Calu3 (cell line): ENCODE measurements at places on chromosomes 12 and 14.
A peak's percentile ranks its signal among the peaks of the same experiment; 100 is the strongest.

DNA sequence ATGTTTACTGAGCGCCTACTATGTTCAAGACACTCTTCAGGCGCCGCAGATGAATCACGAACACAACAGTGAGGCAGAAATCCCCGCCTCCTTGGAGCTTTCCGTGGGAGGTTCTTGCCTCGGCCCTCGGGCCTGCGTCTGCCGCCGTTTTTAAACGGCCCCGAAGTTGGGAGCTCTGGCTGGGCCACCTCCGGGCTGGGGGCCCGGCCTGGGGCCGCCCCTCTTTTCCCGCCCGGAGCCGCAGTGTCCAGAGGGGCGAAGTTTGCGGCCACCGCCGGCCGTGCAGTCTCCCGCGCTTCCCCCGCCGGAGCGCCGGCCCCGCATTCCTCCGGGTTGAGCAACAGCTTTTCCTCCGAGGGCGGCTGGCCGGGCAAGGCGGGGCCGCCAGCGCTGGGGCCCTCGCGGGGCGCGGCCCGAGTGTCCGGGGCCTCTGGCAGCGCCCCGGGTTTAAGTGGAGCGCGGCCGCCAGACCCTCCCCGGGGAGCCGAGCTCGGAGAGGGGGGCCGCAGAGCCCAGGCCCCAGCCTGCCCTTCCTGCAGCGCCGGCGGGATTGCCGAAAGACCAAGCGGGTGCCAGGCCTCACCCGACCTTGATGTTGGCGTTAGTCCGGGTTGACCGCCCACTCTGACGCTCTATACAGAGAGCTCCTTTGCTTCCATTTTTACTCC is 18.7 kb upstream of the CTDSP2 start:
- peak; percentile 80 for DNase-seq

- peak; percentile 64 for DNase-seq
Observed at GRCh38 chr14:63659726-63660125, 18.1 kb upstream of the WDR89 start.

GRCh38 chr14:80669426-80669825 is 272.1 kb downstream of the CEP128 start:
- DNase-seq: no peak

GRCh38 chr12:40058721-40059190 is 47.1 kb downstream of the SLC2A13 start:
- DNase-seq: no peak

DNA sequence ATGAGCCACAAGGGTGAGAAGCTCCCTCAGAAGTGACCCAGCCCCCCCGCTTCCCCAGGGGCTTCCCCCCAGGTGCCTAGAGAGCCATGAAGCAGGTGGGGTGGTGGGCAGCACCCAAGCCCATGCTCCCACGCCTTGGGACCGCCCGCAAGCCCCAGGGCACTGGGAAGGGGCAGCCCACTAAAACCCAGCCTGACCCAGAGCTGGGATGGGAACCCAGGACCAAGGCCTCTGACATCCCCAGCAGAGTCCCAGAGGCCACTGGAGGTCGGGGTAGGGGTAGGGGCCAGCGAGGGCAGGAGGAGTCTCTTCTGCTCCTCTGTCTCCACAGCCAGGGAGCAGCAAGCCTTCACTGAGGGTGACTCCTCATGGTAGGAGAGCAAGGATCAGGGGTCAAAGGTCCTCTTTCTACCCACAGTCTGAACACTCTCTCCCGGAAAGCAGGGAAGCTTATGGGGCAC is 86.5 kb upstream of the ZFP36L1 start:
- no peak for DNase-seq

- no peak for DNase-seq
Observed at GRCh38 chr12:128009108-128009507, 257.9 kb upstream of the TMEM132C start.

DNA sequence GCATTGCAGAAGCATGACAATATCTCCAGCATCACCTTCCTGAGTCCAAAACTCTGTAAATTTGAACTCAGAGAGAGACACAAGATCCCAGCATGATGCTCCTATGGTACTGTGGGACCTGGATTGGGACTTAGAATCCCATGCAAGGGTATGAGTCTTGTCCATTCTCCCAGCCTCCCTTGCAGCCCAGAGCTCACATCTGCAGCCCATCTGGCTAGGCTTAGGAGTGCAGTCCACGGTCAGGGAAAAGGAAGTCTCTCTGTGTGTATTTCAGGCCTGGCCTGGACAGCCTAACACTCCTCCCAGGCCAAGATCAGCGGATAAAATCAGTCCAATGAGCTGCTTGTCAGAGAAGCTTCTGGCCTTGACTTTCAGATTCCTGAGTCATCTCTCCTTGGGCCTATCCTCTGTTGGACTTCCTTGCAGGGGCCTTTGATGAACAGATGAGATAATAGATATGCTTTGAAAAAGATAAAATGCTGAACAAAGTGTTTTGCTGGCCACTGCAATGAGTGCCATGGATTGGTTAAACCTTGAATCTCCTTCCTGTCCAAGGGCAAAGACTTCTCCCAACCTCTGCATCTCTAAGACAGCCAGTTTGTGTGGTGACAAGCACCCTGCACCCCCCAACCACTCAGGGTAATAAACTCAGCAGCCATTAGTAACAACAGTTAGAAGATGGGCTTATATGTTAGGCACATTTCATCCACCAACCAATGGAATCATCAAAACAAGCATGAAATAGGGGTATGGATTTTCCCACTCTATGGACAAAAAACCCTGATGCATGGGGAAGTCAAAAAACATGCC is 412.8 kb upstream of the TBX3 start:
- no peak for DNase-seq

DNA sequence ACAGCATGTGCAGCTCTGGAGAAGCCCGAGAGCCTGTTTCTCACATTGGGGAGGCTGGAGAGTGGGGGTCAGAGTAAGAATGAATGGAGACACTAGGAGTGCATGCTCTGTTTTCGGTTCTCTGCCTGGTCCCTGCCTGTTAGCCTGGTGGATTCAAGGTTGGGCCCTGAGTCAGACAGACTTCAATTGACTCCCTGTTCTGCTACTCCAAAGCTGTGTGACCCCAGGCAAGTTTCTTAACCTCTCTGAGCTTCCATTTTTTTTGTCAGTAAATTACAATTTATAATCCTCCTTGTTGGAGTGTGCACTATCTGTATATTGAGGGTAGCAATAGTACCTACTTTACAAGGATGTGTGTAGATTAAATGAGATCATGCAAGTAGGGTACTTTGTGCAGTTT is 102.6 kb upstream of the ESRRB start:
- no peak for DNase-seq

GRCh38 chr14:35973770-35974169 is 147.6 kb downstream of the BRMS1L start:
- no peak for DNase-seq

DNA sequence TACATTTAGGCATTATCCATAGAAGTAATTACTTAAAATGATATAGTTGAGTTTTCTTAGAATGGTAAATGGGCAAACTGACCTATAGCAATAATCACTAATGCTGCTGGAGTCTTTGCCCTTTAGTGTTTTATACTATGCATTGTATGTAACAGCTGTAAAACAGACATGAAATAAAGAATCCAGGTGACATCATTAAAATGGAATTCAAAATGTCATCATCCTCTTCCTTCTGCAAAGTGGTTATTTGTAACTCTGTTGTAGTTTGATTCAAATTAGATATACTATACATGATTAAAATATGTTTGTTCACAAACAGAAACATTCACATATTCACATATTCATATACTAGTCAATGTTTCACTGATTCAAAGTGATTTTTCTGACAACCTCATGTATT is 598.8 kb downstream of the SLC16A7 start:
- no peak for DNase-seq

DNA sequence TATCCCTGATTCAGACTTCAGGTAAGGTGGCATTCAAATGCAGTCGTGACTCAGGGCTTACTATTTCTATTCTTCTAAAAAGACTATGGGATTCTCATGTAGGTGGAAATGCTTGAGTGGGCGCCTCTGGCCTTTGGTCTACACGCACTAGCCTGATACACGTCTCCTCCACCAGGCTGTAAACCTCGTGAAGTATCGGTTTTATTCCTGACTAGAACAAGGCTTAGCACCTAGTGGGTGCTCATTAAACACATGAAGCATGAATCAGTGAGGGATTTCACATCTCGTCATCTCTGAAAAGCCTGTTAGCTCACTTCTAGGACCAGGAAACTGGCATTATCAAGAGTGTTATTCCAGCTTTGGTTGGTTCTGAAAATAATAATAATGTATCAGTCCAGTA is 17.7 kb upstream of the HNF1A start:
- DNase-seq: no peak

DNA sequence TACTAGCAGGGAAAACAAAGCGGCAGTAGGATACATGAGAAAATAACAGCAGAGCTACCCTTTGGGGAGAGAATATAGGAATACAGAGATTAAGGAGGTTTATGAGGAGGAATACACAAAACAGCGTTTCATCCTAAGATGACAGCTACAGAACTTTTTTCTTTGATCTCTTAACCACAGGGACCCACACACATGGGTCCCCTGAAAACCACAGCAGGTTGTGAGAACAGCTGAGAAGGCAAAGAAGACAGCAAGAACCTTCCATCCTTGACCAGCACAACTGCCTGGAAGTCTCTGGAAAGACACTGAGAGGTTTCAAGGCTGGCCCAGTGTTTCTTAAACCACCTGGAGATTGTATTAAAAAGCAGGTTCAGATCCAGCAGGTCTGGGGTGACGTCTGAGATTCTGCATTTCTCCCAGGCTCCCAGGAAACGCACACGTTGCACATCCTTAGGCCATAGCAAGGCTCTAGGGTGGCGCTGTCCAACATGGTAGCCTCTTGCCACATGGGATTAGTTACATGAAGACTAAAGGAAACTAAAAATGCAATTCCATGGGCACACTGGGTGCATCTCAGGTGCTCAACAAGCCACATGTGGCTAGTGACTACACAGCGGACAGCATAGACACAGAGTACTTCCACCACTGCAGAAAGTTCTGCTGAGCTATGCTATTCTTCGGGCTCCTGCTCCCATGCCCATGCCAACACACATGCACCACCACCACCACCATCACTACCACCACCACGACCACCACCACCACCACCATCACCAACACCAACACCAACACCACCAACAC is 92.3 kb downstream of the FOXN3 start:
- no peak for DNase-seq

DNA sequence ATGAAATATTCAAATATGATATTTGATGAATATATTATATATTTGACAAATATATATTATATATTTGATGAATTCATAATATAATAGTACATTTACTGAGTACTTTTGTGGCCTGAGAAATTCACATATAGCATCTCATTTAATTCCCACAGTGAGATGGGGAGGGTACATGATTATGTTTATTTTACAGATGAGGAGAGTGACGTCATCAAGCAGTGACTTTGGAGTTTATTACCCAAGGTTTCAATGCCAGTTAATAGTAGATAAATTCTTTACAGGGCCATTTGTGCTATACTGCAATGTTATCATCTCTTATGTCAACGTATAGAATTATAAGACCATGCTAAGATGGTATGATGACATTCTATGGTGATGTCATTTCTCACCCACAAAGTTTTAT is 352.7 kb downstream of the TMTC2 start:
- no peak for DNase-seq

GRCh38 chr14:101945171-101945570 is 19.2 kb upstream of the DYNC1H1 start:
- no peak for DNase-seq

GRCh38 chr14:22071006-22071405 is 397.4 kb upstream of the OR4E1 start:
- no peak for DNase-seq

DNA sequence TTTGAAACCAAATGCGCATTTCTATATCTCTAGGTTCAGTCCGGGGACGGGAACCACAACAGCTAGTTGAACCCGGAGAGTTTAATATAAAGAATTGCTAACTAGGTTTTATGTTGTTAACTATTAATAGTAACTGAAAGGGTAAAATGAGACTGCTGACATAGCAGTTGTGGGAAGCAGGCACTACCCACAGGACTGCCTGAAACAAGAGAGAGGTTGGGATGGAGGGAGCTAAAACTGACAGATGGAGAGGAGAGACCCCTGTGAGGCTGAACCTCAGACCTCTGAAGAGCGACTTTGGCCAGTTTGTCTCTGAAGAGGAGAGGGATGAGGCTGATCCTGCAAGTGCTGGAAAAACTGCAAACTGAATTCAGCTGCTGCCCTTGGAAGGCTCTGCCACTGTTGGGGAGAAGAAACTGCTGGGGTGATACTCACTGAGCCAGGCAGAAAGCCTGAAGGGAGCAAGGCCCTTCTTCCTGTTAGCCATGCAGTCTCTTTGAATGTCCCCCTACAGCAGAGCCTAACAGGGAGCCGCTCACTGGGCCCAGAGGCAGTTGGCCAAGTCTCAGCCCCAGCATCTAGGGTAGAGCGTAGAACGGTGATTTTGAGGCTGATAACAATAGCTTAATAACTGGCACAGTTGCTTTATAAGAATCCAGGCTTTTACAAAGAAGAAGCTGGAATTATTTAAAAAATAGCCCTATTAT is 172.2 kb downstream of the NPAS3 start:
- no peak for DNase-seq

GRCh38 chr12:85280165-85280983 is at the start of gene ALX1:
TSS of gene ALX1 (plus strand) at chr12:85280220. CDS start at chr12:85280262, 42 bp downstream.
- peak; percentile 77 for DNase-seq

DNA sequence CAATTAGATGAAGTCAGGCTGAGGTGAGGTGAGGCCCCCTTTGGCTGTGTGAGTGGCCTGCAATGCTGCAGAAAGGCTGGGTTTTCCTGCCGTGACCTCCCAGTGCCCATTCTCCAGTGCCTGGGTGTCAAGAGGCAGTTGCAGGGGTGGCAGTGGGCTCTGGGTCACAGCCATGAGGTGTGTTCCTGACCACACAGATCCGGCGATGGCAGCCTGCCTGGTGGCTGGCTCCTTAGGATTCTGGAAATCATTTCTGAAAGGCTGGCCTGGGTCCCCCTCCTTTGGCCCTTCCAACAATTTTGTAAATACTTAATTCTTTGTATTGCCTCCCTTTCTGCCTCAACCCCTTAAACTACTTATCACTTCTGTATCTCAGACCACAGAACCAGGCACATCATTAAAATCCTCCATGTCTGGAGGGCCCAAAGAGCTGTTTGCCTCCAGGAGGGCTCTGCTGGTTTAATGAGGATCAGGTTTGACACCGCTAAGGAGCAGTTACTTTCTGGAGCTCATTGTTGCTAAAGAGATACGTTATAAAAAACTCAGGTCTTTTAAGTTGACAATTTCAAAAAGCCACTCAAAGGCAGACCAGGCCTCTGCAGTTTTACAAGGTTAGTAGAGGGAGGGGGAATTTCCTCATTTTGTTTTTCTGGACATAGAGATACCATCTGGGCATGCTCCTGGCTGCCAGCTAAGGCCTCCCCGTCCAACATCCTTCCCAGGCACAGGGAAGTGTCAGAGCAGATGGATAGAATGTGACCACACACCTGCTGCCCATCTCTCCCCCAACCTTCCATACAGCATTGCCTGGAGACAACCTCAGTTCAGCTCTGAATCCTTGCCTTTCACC is 204.4 kb downstream of the FOXN3 start:
- DNase-seq: no peak

GRCh38 chr14:61462566-61463193 is 141.3 kb downstream of the PRKCH start:
- no peak for DNase-seq

GRCh38 chr14:78762331-78762730 is 592.2 kb downstream of the NRXN3 start:
- no peak for DNase-seq
